Heart right ventricle (tissue), 16 donors: ENCODE measurements at places on chromosomes 4 and X.
A peak's percentile ranks its signal among the peaks of the same experiment; 100 is the strongest.

DNA sequence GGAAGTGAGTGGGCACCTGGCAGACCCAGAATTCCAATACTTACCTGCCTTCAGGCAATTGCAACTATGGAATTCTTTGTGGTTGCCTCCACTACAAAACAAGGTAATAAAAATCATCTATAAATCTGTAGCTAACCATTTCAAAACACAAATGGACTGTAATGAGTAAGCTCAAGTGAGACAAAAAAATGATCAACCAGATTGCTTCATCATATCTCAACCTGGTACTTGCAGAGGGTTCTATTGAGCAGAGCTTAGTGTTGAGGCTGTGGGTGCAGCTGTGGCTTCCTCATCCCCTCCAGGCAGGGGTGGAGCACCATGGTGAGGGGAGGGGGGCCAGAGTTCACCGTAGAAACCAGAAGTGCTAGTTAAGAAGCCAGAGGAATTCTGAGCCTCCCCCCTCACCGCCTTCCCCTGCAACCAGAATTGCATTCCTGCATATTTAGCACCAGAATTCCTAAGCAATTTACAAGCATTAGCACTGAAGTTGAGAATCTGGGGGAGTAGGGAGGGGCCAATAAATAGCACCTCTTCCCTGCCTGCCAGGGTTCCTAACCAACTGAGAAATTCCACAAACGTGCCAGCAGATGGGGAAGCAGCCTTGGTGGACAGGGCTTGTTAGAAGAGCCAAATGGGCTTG lies 11.5 kb downstream of the CTAG1A start:
- no peak for DNase-seq

DNA sequence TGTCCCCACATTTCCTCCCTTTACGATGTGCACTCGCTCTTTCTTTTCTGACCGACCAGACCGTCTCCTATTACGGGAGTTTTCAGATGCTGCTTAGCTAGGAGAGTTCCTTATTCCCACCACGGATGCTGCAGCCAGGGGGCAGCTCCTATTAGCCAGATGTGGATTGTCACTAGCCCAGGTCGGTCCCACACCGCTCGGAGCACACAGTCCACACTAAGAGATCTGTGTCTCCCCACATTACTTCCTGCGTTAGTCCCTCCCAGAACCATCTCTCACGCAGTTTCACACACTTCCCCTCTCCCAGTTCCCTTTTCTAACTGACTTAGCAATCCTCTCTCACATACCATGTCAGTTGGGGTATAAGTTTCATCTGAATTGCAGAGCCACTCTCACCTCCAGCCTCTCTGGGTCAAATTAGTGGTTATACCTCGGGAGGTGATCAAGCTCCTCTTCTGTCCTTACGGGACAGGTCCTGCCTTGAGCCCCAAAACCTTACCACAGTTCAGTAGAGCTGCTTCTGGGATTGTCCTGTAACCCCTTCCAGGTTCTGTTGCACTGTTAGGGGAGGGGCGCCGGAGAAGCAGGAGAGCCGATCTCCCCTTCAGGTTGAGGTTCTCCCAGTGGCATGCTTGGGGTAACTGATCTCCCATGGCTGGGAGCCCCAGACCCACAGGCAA lies 28.2 kb downstream of the SULT1E1 start:
- DNase-seq, result no peak

DNA sequence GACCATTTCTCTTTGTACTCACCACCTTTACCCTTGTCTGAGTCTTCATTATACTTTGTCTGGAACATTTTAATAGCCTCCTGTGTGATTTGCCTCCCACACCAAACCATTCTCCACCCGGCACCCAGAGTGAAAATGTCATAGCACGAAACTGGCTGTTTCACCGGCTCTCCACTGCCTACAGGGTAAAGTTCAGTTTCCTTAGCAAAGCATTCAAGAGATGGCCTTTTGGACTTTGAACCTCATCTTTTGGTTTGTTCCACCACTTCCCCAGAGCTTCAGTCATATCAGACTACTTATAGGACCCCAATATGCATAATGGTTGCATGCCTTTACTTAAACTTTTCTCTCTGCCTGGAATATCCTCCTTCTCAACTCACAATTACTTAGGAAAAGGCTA lies 38.3 kb downstream of the RAP2C start:
- DNase-seq, result no peak

DNA sequence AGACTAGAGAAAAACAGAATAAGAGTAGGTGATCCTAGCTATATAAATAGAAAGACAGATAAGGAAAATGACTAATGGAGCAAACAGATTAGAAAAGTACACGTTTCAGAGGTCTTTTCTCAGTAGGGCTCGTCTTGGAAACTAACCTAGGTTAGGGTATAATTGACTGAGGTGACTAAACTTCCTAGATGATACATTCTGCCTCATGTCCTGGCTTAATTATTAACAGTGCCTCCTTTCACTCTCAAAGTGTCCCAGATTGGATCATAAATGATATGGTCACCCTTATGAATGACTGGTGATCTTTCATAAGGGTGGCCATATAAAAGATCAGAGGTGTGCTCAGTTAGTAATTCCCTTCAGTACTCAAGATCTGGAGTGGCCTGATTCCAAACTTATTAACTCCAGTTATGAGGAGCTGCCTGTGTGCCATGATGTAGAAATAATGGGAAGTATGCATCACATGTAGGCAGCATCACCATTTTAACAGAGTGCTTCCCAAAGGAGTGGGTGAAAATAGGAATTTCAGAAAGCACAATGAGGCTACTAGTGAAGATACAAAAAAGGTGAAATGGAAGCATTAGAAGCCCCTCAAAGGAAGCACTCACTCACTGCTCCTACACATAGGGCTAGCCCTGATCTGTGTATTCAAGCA lies 14.7 kb upstream of the GRIA3 start:
- no peak for DNase-seq

DNA sequence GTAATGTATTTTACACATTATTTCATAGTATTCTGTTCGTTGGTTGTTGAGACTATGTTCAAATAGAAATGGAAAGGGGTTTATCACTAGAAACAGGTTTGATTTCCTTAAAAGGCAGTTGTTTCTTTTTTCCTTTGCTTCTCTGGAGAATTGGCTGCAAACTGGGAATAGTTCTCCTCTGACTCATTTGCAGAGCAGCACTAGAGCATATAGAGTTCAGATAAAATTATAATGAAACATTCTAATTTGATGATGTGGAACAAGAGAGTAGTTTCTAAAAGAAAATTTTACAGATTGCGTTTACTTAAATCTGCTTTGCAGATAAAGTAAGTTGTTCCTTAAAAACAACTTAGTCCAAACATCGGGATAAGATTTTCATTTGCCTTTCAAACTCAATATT lies 29.7 kb downstream of the SYNPO2 start:
- no peak for DNase-seq

- no peak for DNase-seq
Observed at GRCh38 chr4:10832806-10833628, 148.4 kb upstream of the CLNK start.

GRCh38 chr4:189206953-189207352 lies 733.7 kb upstream of the FRG1 start:
- DNase-seq, result no peak

- no peak for DNase-seq
Observed at GRCh38 chr4:55183926-55184599, 58.7 kb upstream of the KDR start.

GRCh38 chr4:3818371-3818770 lies 52.2 kb downstream of the ADRA2C start:
- no peak for DNase-seq

- no peak for DNase-seq
Observed at GRCh38 chr4:43481526-43481925, 589.0 kb downstream of the GRXCR1 start.

- no peak for DNase-seq
Observed at GRCh38 chr4:8648816-8649630, 56.5 kb downstream of the CPZ start.

DNA sequence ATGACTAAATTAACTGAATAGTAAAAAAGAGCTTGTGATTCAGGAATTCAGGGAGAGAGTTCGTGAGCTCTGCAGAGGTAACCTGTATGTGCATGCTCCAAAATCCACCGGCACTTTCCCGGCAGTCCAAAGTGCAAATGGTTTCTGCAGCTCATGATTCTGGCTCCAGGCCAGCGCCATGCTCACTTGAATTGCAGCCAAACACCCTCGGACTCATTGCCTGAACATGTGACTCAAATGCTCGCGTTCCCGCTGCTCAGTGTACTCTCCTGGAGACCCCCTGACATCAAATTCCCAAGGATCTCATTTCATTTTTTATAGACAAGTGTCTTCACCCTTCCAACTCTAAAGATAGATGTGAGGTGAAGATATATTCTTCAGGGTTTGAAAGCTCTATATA lies 44.1 kb upstream of the SH3RF1 start:
- DNase-seq, result peak; percentile 76

GRCh38 chr4:15717657-15718416 lies 15.0 kb downstream of the BST1 start:
- DNase-seq, result no peak

DNA sequence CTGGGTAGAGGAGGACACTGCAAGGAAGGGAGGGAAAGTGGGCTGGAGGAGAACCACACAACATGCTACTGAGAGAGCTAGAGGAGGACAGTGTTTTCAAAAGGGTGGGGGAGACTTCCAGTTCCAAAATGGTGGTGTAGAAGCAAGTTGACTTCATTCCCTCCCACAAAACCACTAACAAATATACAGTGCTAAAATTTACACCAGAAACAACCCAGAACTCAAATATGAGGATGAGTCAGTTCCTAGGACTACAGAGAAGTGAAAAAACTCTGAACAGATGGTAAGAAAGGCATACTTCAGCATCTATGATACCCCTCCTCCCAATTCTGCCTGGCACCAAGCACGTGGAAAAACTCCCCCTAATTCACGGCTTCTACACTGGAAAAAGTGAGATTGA lies 9.8 kb downstream of the AADAT start:
- no peak for DNase-seq

DNA sequence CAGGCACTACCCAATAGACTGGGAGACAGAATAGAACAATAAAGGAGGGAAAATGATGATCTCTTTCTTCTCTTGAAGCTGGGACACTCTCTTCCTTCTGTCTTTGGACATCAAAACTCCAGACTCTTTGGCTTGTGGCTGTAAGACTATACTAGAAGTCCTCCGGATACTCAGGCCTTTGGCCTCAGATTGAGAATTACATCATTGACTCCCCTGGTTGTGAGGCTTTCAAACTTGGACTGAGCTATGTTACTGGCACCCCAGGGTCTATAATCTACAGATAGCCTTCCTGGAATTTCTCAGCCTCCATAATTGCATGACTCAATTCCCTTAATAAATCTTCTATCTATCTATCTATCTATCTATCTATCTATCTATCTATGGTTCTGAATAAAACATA lies 294.2 kb upstream of the CT83 start:
- DNase-seq, result no peak

- no peak for DNase-seq
Observed at GRCh38 chrX:115581759-115582615, 21.0 kb downstream of the PLS3 start.
